ENCODE measurements at places on chromosomes 6 and 20.

DNA sequence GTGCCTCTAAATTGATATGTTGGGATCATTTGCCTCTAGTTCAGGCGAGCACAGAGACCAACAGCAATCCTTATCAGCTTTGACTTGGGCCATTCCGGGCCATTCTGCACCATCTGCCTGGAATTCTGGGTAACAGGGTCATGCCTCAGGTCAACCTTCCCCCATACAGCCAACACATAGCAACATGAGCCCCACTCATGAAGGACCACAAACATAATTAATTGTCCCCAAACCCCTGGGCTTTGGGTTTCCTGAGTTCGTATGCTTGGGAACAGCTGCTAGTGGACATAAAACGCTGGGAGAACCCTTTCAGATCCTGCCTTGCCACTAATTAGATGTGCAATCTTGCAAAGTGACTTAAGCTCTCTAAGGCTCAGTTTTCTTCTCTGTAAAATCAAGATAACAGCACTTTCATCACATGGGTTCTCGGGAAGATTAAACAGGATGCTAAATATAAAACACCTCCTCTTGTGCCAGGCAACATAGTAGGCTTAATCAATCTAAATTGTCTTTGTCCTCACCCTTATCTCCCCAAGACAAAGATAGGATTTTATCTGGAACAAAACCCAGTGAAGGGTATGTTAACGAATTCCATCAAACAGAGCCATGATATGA, 426.5 kb downstream of the CD83 start:
- DNase-seq, result no peak

GRCh38 chr20:1005452-1006027, 3.4 kb upstream of the RSPO4 start:
- peak; percentile 44 for DNase-seq

DNA sequence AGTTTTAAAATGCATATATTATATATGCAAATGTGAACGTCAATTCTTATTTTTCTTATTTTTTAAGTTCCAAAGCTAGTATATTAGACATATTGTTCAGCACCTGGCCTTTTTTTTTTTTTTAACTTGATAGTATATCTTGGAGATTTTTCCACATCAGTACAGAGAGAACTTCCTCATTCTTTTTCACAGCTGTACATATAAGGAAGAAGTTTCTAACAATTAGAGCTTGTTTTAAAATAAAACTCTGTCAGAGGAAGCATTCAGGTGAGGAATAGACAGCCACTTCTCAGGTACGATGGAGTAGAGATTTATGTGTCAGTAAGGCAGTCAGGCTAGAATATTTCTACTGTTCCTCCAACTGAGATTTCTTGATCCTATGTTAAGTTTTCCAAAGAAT, 233.1 kb upstream of the SUPT3H start:
- no peak for DNase-seq

GRCh38 chr20:62493253-62493885, 17.6 kb upstream of the GATA5 start:
- DNase-seq, result no peak

DNA sequence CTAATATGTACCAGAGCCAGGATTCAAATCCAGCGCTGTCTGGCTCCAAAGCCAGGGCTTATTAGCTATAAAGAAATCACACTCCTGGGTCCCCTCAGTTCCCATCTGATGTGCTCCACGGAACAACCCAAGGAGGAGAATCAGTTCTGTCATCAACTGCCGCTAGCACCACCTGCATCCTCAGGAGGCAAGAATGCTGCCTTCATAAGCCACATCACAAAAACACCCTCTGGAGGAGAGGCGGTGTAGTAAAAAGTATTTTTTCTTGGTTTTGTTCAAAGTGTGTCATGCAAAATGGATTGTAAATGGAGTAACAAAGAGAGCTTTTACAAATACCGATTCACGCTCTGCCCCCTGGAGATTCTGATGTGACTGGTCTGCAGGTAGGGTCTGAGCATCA, 57.1 kb downstream of the TNFRSF21 start:
- DNase-seq, result no peak

GRCh38 chr6:141264101-141264500, 868.6 kb upstream of the GJE1 start:
- DNase-seq, result no peak

DNA sequence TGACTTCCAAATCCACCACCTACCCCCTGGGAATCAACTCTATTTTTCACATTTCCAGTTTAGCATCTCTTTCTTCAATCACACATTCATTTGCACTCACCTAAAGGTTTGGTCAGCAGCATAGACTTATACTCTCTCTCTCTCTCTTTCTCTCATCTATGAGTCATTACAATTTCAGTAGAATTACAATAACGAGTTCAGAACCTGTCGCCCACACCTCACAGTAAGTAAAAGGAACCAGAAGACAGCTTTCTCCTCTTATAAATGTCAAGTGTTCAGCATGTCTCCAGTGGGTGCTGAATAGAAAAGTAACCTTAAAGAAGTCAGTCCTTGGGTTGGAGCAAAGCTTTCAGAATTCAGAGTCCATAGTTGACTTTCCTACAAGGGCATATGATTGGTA, 1.1 kb upstream of the PHACTR1 start:
- DNase-seq, result no peak

DNA sequence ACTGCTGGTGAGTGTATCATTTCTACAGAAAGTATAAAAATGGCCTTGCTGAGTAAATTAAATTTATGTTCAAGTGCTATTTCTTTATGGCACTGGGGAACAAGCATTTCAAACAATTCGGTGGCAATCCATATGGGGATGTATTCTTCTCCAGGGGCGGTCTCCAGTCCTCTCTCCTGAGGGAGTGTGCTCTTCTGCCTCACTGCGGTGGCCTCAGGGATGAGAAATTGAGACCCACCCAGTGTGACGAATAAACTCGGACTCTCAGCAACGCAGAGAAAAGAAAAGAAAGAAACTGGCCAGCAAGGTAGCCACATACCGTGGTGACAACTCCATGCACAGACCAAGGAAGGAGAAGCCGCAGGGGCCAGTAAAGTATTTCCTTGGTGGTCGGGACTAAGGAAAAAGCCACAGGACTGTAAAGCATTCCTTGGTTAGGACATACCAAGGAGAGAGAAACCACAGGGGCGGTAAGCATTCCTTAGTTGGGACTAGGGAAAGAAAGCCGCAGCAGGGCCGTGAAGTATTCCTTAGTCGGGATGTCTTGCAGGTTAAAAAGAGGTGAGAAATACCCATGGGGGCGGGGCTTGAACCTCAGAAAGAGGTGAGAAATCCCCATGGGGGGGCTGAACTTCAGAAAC, 13.6 kb upstream of the GOPC start:
- DNase-seq, result no peak

- DNase-seq, result no peak
These were observed 19.3 kb upstream of the SLCO4A1 start for GRCh38 chr20:62622877-62623487.

DNA sequence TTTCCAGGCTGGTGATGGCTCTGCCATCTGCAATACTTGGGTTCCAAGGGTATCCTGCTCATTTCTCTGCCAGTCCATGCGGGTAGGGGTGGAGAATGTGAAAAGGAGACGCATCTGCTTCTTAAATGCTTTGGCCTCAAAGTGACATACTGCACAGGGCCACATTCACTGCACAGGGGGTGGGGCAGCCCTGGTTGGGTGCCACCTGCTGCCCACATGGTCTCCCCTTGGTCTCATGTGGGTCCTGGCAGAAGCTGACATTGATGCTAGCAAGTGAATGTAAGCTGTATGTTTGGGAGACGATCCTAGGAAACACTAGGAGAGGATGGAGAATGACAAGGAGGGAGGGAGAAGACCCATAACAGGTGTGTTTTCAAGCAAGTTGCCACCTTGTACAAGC, 140.9 kb downstream of the EDN3 start:
- no peak for DNase-seq

GRCh38 chr20:47210470-47210869, 146.0 kb downstream of the ZMYND8 start:
- no peak for DNase-seq

GRCh38 chr6:150683320-150683719, 83.6 kb downstream of the PLEKHG1 start:
- no peak for DNase-seq

GRCh38 chr20:38023181-38024001, 9.9 kb downstream of the TTI1 start:
- DNase-seq, result no peak

DNA sequence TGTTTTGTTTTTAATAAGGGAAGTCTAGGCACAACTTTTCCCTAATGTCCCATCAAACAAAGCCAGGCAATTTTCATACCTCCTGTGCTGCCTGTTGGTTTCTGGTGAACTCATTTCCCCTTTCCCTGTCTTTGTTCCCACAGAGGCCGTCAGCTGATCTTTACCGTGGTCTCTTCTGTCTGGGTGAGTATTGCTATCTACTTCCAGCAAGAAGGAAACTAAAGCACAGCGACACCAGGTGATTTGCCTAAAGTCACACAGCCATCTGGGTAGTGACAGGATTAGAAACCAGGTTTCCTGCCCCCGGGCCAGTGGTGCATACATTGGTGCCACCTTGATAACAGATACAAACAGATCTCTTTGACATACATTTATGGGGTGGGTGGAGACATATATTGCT, 59.6 kb downstream of the RAB44 start:
- no peak for DNase-seq

DNA sequence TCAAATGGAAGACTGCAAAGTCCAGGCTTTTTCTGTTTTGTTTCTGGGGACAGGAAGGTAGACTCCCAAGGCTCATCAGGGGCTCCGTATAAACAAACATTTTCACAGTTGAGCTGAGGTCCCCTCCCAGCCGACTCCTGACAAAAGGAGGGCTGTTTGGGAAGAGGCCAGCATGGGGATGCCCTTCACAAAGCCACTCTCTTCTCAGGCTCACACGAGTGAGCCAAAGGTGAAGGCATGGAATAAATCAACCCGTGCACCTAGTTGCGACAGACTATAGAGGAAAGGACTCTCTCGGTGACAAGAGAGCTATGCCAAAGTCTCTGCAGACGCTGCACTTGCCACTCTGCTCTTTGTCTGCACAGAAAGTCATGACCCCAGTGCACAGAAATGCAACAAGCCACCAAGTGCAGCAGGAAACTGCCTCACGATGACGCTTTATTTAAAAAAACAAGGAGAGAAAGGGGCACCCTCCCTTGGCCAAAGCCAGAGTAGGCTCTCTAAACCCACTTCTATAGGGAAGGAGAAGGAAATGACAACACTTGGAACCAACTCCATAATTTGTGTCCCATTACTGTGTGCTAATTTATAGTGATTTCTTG, 21.0 kb downstream of the JAG1 start:
- no peak for DNase-seq

- DNase-seq, result no peak
These were observed 180.8 kb upstream of the CHD6 start for GRCh38 chr20:41798930-41799502.

DNA sequence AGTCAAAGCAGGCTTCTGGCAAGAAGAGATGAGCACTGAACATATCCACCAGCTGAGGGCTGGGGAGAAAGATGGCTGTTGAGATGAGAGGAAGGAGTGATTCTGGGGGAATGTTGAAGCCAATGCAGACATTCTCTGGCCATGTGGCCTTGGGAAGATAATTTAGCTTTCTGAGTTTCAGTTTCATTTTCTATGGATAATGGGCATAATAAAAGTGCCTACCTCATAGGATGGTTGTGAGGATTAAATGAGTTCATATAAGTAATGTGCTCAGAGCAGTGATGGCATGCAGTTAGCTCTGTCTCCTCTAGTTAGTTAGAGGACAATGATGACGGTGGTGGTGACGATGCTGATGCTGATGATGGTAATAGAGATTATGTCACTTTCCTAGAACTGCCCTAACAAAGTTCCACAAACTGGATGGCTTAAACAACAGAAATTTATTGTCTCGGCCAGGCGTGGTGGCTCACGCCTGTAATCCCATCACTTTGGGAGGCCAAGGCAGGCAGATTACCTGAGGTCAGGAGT, 18.5 kb upstream of the KCNK5 start:
- DNase-seq, result no peak

GRCh38 chr20:18676396-18676795, 88.5 kb downstream of the DTD1 start:
- no peak for DNase-seq
